ENCODE measurements at places on chromosomes 5 and 9.

DNA sequence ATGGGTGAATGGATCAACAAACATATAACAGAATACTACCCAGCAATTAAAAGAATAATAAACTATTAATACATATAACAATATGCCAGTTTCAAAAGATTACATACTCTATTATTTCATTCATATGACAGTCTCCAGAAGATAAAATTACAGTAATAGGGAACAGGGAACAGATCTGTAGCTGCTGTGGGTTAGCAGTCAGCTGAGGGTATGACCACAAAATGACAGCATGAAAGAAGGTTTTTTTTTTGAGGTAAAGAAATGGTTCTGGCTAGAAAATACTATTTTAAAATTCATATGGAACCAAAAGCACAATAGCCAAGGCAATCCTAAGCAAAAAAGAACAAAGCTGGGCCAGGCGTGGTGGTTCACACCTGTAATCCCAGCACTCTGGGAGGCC, 73.0 kb upstream of the NR5A1 start:
- no peak for DNase-seq

DNA sequence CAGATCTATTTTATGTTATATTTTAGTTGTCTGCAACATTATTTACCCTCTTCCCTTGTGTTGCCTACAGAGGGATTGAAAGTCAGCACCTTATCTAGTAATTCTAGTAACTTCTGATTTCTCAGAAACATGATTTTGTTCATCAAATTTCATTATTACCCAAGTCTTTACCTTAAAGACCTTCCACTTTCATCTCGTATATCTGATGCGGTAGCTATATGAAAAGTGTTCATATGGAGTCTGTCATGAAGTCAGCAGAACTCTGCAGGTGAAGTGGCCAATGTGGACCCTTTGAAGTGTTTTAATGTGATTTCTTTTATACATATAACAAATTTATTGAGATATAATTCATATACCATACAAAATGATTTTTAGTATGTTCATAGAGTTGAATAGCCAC, 40.0 kb downstream of the SLC44A1 start:
- no peak for DNase-seq

DNA sequence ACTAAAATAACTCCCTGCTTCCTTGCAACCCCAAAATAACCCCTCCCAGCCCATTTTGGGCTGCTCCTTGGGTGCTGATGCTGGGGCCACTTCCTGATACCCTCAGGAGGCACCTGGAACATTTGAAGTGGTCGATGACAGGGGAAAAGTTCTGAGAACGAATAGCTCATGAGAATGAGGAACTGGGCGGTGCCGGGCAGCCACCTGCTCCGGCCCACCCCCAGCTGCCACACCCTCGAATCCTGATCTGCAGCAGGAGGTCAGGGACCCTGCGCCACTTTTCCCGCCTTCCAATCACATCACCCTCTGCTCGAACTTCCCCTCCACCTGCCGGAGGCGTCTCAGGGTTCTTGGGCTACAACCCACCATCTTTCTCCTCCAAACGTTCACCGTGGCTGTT, 19.7 kb downstream of the HRH2 start:
- no peak for DNase-seq

DNA sequence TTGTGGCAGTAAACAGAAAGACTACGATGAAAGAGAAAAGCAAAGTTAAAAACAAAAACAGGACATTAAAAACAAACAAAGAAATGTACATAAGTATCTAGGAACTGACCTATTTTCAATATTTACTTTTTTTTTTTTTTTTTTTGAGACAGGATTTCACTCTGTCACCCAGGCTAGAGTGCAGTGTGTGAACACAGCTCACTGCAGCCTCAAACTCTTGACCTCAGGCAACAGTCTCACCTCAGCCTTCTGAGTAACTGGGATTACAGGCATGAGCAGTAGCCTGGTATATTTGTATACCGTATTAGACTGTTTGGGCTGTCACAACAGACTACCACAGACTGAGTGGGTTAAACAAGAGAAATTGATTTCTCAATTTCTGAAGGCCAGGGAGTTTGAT, 1189.1 kb downstream of the CDH9 start:
- DNase-seq: no peak

- no peak for DNase-seq
Observed at GRCh38 chr5:125837866-125838265, 585.3 kb upstream of the GRAMD2B start.

DNA sequence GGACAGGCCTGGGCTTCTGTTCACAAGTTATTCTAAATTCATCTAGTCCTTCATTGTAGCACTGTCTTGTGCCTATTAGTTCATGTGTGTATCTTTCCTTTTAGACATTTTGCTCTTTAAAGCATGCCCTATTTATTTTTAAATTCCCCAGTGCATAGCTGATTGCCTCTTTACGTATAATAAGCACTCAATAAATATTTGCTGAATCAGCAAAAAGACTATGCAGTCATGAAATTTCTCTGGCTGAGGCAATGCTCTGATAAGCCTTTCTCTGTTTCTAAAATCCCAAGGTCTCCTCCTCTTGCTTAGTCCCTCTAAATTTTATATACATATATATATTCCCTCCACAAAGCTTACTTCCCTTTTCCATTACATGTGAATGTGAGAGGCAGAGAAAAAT, 315.9 kb upstream of the PCSK5 start:
- no peak for DNase-seq

DNA sequence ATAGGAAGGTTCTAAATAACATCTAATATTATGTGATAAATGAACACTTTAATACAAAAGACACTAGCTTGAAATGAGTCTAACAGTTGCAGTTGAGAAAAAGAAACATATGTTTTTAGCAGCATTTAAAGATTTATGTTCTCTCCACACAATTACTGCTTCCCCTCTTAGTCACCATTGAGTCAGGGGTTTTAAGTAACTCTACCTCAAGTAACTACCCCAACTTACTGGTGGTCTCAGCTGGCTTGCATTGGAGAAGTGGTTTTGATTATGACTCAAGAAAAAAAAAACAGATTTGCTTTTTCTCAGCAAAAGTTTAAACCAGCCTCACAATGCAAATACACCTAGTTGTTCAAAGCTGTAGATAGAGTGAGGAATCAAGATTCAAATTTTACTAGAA, 1216.5 kb upstream of the CDH9 start:
- no peak for DNase-seq

DNA sequence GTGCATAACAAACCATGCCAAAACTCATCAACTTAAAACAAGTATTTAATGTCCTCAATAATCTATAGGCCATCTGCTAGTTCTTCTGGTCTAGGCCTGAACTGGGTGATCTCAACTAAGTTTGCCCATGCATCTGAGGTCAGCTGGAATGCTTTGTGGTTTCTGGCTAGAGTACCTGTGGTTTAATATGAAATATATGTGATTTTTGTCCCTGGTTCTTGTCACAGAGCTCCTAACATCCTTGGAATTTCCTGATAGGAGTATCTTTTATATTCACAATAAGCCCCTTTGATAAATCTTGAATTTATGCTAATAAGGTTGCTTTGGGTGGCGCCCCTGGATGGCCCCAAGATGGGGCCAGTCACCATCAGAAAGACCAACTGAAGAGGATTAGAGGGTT, 535.9 kb downstream of the DNAH5 start:
- no peak for DNase-seq

DNA sequence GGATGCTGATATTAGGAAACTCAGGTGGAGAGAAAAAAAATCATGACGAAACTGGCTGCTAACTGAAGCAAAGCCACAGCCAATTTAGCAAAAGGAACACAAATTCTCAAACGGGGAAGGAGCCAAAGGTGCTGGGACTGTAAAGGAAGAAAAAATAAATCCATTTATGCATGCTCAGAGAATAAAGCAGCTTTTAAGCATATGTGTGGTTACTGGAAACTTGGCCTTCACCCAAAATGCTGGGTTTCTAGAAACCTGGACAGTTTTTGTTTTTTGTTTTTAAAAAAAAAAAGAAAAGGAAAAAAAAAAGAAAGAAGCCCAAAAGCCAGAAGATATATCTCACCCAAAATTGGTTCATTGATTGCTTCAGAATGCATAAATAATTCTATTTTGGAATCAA, 8.0 kb downstream of the WHRN start:
- DNase-seq: no peak

DNA sequence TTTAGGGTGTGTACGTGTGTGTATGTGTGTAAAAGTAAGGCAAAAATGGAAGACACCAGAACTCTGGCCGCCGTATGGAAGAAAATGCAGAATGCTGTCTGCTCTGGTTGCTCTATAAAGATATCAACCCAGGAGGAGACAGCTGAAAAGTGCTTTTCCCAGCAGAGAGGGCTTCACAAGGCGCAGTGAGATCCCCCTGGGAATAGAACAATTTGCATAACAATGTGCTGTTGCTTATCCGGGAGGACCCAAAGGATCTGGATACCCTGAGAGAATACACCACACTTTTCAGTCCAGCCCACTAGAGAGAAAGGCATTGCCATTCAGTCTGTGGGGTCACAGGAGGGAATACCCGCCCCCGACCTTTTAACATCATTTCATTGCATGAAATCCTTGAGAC, 230.6 kb downstream of the EBF1 start:
- DNase-seq: no peak

DNA sequence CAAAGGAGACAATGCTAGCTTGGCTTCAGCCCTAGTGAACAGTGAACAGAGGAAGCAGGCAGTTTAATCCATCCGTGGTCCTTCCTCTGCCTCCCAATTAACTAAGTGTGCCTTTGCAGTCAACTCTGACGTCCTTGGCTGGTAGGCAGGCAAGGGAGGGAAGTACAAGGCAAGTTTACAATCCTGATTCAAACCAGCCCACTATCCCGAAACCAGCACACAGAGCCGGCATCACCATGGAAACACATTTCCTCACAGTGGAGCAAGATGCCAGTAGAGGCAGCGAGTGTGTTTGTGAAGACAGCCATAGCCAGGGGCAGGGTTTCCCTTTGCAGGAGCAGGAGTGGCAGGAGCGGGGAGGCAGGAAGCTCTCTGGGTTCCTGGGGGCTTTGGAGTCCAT, 73.9 kb downstream of the GOLPH3 start:
- no peak for DNase-seq
